Glomerular endothelial cell (primary cell): ENCODE measurements at places on chromosomes 1 and 21. TPM values are rescaled to one million over a fixed set of nuclear protein-coding genes. Genes with fewer than 3 reads are reported as not detected.

Gene TMEM51
- total RNA-seq, result 36.6 and 46.2 TPM in 2 replicates

Gene TRIM46
- 9.9 and 11.8 TPM in 2 replicates for total RNA-seq

Gene FCGR2B
- total RNA-seq, result not detected in 2 replicates

Gene C1QB
- not detected in 2 replicates for total RNA-seq

Gene MYBPH
- total RNA-seq, result not detected in 2 replicates

Gene RPTN
- total RNA-seq, result not detected in 2 replicates
